ENCODE measurements at places on chromosomes 7 and 10.

DNA sequence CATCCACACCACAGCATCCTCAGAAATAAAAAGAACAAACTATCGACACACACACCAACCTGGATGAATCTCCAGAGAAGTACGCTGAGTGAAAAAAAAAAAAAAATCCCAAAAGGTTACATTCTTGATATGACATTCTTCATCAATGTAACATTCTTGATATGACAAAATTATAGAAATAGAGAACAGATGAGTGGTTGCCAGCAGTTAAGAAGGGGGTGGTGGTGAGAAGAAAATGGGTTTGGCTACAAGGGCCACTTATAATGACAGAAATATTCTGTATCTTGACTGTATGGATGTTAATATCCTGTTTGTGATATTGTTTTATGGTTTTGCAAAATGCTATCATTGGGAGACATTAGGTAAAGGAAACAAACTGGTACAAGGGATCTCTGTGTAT lies 36.9 kb downstream of the VSTM4 start:
- H3K27me3 ChIP-seq, result no peaks in the 10 kb centered on the region
- no peak for DNase-seq
- no peak overlapping the region for H3K4me3 ChIP-seq
- H3K27ac ChIP-seq, result no peak overlapping the region
- H3K4me1 ChIP-seq, result no peaks in the 10 kb centered on the region

GRCh38 chr10:29600821-29601220 lies 34.0 kb downstream of the SVIL start:
- H3K4me3 ChIP-seq, result no peak overlapping the region
- H3K4me1 ChIP-seq, result no peaks in the 10 kb centered on the region
- H3K36me3 ChIP-seq, result no peaks in the 10 kb centered on the region

GRCh38 chr10:102195296-102195870 lies 30.7 kb upstream of the ELOVL3 start:
- H3K4me1 ChIP-seq, result no peaks in the 10 kb centered on the region
- H3K27me3 ChIP-seq, result no peaks in the 10 kb centered on the region
- no peak for DNase-seq
- no peak overlapping the region for H3K4me3 ChIP-seq
- no peaks in the 10 kb centered on the region for H3K36me3 ChIP-seq

GRCh38 chr7:107345898-107346297 lies 124.0 kb upstream of the GPR22 start:
- no peaks in the 10 kb centered on the region for H3K4me1 ChIP-seq
- H3K36me3 ChIP-seq, result no peaks in the 10 kb centered on the region
- no peaks in the 10 kb centered on the region for H3K27me3 ChIP-seq
- no peak overlapping the region for H3K4me3 ChIP-seq
- no peak for DNase-seq

DNA sequence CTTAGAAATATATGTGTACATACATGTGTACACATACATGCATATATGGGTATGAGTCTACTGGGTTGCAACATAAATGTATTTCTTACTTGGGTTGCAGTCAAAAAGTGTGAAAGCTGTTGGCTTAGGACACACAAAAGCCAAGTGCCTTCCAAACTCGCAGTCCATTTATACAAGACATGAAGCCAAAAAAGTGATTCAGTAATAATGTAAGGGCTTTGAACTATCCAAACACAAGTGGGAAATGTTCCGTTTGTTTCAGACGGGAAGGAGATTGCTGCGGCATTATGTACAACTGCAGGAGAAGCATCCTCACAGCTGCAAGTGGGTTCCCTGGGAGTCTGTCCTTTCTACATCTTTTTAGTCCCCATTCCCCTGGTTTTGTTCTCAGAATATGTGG lies 513.6 kb downstream of the SORCS3 start:
- no peaks in the 10 kb centered on the region for H3K4me1 ChIP-seq
- DNase-seq, result no peak
- no peak overlapping the region for H3K4me3 ChIP-seq

DNA sequence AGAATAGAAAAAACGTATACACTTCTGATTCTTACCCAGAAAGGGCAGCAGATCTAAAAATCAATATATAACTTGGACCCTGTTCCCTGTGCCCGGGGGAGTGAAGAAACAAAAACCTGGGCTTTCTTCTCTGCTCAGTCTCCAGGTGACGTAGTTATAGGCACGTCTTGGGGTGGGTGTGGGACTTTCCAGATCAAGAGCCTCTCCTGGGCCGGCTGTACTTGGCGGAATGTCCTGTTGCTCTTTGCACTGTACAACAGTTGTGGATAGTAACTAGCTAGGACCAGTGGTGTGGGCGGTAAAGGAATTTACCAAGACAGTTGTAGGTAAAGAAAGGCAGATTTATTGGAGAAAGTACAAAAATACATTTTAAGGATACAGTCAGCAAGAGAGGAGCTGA lies 40.4 kb upstream of the STEAP4 start:
- H3K36me3 ChIP-seq, result no peaks in the 10 kb centered on the region
- H3K27me3 ChIP-seq, result peaks cover 3% of the 10 kb centered on the region
- H3K4me1 ChIP-seq, result no peaks in the 10 kb centered on the region
- DNase-seq, result no peak

DNA sequence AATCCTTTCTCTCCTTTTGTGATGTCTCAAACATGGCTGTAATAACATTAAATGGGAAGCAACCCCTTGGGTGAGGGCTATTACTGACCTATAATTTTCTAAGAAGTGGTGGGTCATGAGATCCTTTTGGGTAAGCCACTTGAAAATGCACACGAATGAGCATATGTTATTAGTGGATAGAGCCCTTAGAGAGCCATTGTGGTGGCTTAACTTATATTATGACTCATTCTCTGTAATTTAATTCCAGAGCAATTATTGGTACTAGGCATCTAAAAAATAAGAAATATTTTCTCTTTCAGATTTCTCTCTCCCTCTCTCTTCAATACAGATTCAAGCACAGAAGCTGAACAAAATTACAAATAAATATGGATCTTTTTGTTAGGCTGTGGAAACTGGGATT lies 1177.4 kb upstream of the PHF14 start:
- no peaks in the 10 kb centered on the region for H3K27me3 ChIP-seq
- no peak for DNase-seq
- H3K27ac ChIP-seq, result no peak overlapping the region

DNA sequence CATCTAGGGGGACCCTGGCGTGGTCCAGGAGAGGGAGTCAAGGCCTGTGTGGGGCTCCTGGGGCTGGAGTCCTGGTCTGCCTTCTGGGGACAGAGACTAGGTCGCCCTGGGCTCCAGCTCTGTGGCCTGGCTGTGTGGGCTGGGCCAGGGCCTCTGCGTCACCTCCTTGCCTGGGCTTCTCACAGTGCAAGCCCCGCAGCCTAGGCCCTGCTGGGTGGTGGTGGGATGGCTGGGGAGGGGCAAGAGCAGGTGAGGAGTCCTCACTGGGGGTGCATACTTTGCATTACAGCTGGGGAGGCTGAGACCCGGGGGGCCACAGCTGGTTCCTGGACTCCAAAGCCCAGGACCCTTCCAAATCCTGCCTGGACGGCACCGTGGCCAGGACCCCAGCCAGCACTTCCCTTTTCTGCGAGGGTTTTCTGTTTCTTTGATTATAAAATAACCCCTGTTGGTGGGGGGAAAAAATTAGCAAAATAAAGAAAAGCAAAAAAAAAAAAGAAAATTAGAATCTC lies 23.5 kb downstream of the PWWP2B start:
- no peaks in the 10 kb centered on the region for H3K4me1 ChIP-seq
- H3K4me3 ChIP-seq, result no peak overlapping the region
- no peaks in the 10 kb centered on the region for H3K36me3 ChIP-seq
- no peak overlapping the region for H3K27ac ChIP-seq

DNA sequence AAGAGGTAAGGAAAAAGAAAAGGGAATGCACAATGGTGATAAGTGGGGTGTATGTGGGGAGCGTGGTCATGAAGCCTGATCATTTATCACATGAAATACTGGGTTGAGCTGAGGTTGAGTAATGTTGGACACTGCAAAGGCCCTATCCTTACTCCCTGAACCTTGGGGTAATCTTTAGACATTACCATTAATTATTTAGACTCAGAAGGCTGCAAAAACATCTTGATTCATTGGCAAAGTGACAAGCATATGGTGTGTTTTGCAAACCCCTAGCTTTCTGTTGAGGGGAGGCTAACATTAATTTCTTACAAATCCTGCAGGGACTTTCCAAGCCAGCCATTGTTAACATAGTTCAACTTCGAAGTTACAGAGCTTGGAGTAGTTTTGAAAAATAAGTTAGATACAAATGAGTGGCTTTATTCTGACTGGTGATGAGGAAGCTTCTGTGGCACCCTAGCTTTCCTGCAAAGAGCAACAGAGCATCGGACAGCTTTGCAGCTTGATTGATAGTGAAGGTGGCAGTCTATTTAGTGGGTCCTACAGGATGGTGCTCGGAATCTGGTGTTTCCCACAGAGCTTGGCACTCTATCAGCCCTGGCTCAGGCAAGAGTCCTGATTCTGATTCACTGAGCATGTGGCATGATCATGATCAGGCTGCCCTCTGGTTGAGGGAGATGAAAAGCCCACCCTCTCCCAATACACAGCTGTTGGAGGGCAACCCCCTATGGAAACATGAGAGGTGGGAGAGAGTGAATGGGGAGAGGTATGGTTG lies 153.7 kb upstream of the NPVF start:
- no peak overlapping the region for H3K4me3 ChIP-seq
- no peaks in the 10 kb centered on the region for H3K4me1 ChIP-seq
- H3K27ac ChIP-seq, result no peak overlapping the region
- no peak for DNase-seq
- H3K27me3 ChIP-seq, result no peaks in the 10 kb centered on the region

GRCh38 chr10:997266-998022 lies 9.2 kb downstream of the GTPBP4 start:
- H3K27me3 ChIP-seq, result no peaks in the 10 kb centered on the region
- H3K27ac ChIP-seq, result no peak overlapping the region
- no peak overlapping the region for H3K4me3 ChIP-seq
- peaks cover 49% of the 10 kb centered on the region for H3K36me3 ChIP-seq

DNA sequence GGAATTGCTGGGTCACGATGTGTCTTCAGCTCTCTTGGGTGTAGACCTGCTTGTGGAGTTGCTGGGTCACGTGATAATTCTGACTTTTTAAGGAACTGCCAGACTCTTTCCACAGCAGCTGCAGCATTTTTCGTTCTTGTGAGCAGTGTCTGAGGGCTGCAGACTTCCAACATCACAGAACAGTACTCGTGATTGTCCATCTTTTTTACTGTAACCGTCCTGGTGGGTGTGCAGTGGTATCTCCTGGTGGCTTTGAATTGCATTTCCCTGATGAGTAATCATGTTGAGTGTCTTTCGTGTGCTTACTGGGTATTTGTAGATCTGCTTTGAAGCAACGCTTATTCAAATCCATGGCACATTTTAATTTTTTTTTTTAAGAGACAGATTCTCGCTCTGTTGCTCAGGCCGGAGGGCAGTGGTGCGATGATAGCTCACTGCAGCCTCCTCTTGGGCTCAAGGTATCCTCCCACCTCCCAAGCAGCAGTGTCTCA lies 22.7 kb downstream of the INPP5A start:
- no peaks in the 10 kb centered on the region for H3K36me3 ChIP-seq
- no peak overlapping the region for H3K27ac ChIP-seq
- H3K27me3 ChIP-seq, result no peaks in the 10 kb centered on the region
- no peak for DNase-seq
- H3K4me3 ChIP-seq, result no peak overlapping the region
- H3K4me1 ChIP-seq, result peaks cover 6% of the 10 kb centered on the region

GRCh38 chr10:93926613-93927012 lies 32.8 kb downstream of the SLC35G1 start:
- H3K27ac ChIP-seq, result no peak overlapping the region
- H3K27me3 ChIP-seq, result no peaks in the 10 kb centered on the region
- no peak overlapping the region for H3K4me3 ChIP-seq
- no peaks in the 10 kb centered on the region for H3K36me3 ChIP-seq

DNA sequence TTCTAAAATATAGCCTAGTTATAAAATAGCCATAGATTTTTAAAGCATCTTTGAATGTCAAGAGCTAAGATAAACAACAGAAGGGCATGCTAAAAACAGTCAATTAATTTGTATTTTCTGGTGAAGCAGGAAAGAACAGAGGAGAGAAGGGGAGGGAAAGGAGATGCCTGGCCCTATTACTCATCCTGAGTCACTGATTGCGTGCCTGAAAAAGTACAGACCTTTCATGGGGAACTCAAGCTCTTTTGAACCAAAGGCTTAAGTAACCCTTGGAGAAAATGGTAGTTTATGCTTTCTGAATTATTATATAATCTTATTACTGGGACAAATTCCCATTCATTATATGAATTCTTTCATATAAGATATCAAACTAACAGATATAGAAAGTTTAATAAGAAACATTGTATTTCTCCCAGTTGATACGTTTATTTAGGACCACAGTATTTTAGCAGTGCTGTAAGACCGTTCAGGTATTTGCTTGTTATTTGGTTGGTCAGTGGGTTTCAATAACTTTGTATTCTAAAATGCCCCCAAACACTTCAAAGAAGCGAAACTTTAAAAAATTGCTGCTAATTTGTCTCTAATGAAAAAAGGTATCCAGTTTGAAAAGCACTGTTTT lies 151.3 kb downstream of the HGF start:
- H3K4me3 ChIP-seq, result no peak overlapping the region
- H3K36me3 ChIP-seq, result no peaks in the 10 kb centered on the region
- no peaks in the 10 kb centered on the region for H3K27me3 ChIP-seq
- H3K27ac ChIP-seq, result no peak overlapping the region
- no peak for DNase-seq
- no peaks in the 10 kb centered on the region for H3K4me1 ChIP-seq

DNA sequence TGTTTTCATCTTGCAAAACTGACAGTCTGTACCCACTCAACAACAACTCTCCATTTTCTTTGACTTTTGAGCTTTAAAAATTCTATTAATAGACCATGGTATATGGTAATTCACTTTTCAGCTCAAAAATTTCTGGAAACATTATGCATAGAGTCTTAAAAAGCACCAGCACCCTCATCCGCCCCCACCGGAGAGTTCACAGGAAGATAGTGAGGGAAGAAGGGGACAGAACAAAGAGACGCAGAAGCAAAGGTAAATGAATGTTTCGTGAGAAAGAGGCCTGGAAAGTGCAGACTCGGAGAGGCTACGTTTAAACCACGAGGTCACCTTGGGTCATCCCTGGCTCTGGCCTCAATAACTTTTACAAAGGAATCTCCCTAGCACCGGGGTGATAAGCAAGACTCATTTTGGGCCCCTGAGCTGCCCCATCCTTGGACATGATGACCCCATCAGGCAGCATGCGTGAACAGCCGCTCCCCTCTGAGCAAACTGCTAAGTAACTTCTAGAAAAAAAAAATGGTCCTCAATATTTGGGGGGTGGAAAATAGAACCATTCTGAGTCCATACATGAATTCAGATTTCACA lies 96.3 kb downstream of the CPXM2 start:
- no peaks in the 10 kb centered on the region for H3K4me1 ChIP-seq
- H3K27me3 ChIP-seq, result no peaks in the 10 kb centered on the region
- H3K4me3 ChIP-seq, result no peak overlapping the region
- no peaks in the 10 kb centered on the region for H3K36me3 ChIP-seq

GRCh38 chr10:66941491-66941890 lies 15.7 kb downstream of the LRRTM3 start:
- H3K27me3 ChIP-seq, result no peaks in the 10 kb centered on the region
- H3K4me3 ChIP-seq, result no peak overlapping the region
- no peaks in the 10 kb centered on the region for H3K36me3 ChIP-seq

DNA sequence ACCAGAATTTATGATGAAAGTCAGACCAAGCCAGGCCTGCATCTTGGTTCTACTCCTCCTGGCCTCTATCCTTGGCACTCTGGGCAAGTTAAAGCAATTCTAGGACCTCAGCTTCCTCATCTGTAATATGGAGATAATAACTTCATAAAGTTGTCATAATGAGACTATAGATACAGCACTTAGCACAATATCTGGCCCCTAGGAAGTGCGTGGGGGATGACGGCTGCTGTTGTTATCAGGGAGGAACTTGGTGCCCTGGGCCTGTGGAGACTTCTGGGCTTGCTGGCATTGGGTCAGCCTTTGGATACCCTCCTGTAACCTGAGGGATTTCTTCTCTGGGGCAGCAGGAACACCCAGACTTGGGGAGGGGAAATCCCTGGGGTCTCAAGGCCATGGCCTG lies 27.6 kb downstream of the PFKFB3 start:
- DNase-seq, result no peak
- H3K4me1 ChIP-seq, result no peaks in the 10 kb centered on the region
- H3K27me3 ChIP-seq, result no peaks in the 10 kb centered on the region

Measured in naive thymus-derived CD4-positive, alpha-beta T cell (primary cell).